ENCODE measurements at places on chromosomes 1 and 21. TPM values are rescaled to one million over a fixed set of nuclear protein-coding genes. Genes with fewer than 3 reads are reported as not detected.

DNA sequence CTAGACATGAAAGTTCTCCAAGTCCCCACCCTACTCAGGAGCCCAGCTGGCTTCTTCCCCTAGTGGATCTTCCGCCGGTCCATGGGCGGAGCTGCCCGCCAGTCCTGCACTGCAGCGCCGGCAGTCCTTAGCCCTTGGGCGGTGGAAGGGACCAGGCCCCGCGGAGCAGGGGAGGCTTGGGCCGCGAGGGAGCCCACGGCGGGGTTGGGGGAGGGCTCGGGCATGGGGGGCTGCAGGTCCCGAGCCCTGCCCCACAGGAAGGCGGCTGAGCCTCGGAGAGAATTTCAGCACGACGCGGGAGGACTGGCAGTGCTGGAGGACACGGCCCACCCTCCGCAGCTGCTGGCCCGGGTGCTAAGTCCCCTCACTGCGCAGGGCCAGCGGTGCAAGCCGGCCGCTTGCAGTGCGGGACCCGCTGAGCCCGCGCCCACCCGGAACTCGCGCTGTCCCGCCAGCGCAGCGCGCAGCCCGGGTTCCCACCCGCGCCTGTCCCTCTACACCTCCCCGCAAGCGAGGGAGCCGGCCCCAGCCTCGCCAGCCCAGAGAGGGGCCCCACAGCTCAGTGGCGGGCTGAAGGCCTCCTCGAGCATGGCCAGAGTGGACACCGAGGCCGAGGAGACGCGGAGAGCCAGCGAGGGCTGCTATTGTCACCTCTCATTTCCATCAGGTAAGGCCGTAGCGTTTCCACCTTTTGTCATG, 1398.6 kb downstream of the MRPL39 start:
- no peaks in the 10 kb centered on the region for H3K36me3 ChIP-seq
- no peak overlapping the region for H3K27ac ChIP-seq
- DNase-seq: peak; percentile 70
- no peaks in the 10 kb centered on the region for H3K4me1 ChIP-seq

DNA sequence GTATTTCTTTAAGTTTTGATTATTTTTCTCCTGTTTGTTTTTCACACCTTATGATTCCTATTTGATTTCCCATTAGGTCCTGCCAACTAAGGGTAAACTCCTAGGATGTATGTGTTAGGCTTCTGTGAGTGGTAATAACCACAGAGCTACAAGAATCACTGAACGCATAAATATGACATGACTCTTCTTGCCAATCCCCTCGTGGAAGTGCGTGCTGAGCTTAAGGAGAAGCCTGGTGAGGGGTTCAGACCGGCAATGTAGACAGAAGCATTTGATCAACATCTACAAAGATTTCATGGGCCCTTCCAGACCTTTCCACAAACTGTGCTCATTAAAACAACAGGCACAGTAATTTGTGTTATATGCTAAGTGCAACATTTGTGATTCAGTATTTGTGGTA, 273.8 kb upstream of the SNX7 start:
- no peaks in the 10 kb centered on the region for H3K27me3 ChIP-seq
- H3K4me1 ChIP-seq: no peaks in the 10 kb centered on the region
- DNase-seq: no peak
- H3K4me3 ChIP-seq: no peak overlapping the region
- H3K27ac ChIP-seq: no peak overlapping the region
- no peaks in the 10 kb centered on the region for H3K36me3 ChIP-seq

DNA sequence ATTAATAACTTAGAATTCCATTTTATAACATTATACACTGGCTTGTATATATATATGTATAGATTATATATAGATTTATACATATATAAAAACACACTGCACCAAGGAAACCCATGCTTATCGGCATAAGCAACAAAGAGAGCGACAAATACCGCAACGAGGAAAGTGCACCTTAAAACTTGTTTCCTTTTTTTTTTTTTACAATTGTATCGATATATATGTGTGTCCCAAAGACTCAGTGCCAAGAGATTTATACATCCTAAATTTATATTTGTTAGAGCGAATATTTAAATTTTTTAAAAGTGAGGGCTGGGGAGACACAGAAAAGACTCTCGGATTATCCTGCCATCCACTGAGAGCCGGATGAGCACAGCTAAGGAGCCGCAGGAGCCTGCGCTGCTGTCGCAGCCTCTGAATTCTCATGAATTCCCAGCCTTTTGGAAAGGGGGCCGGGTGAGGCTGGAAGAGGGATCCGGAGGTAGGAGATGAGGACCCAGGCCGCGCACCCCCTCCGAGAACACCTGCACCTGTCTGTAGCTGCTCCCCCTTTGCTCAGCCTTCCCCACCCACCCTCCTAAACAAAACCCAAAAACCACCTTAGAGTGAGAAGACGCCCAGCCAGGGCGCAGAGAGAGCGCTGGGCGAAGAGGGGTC, 5.2 kb downstream of the DMRTA2 start:
- no peaks in the 10 kb centered on the region for H3K36me3 ChIP-seq
- H3K4me3 ChIP-seq: no peak overlapping the region
- H3K27me3 ChIP-seq: peaks cover 86% of the 10 kb centered on the region
- H3K4me1 ChIP-seq: peaks cover 61% of the 10 kb centered on the region
- DNase-seq: no peak
- H3K27ac ChIP-seq: no peak overlapping the region

DNA sequence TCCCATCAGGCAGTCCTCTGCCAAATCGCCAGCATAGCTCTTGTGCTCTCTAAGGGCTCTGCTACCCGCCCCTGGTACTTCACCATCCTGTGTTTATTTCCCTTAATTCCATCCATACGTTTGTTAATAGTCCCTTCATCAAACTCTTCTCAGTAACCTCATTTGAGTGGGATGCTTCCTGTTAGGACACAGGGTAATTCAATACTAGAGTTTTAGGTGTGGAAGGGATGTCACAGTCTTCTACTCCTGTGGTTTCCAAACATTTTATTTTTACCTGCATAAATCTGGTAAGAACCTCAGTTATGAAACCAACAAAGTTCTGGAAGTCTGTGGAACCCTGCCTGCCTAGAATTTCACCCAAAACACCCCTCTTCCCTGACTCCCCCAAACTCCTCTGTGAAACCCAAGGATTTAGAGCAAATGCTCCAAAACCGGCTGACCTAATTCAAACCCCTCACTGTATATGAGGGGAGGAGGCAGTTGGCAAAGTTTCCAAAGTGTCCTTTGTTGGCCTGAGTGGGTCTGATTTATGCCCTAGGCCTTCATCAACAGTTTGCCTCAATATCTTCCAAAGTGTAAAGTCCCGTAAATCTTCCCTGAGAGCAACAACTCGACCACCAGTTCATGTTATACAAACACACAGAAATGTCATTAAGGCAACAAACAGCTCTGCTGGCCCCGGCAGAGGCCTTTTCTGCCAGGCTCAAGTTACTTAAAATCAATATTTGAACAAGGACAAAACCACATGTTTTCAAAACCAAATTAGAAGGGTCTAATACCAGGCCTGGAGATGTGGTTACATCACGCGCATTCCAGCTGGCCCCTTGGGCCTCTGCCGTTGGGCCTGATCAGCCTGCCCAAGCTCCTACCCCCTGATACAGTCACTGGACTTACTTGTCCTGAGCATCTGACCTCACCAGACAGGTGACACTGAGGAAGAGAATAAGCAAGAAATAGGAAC, 82.4 kb upstream of the FGGY start:
- DNase-seq: peak; percentile 80
- no peaks in the 10 kb centered on the region for H3K27me3 ChIP-seq
- no peak overlapping the region for H3K4me3 ChIP-seq
- H3K4me1 ChIP-seq: no peaks in the 10 kb centered on the region

DNA sequence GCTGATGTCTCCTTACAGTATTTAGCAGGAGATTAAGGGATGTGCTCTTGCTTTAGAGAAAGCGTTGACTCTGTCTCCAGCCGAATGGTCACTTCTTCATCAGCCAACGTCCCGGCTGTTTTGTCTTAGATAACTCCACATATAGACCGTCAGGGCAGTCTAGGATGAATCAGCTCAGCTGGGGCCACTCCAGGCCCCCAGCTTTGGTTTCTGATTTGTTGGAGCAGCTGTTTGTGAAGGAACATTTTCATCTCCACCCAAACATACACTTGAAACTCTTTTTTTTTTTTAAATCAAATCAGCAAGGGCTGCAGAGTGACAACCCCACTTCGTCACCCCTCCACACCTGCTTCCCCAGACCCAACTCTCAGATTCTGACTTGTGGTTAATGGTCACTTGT, 206.1 kb upstream of the GALNT2 start:
- H3K4me3 ChIP-seq: no peak overlapping the region
- no peaks in the 10 kb centered on the region for H3K4me1 ChIP-seq
- no peak overlapping the region for H3K27ac ChIP-seq
- DNase-seq: no peak
- no peaks in the 10 kb centered on the region for H3K36me3 ChIP-seq

DNA sequence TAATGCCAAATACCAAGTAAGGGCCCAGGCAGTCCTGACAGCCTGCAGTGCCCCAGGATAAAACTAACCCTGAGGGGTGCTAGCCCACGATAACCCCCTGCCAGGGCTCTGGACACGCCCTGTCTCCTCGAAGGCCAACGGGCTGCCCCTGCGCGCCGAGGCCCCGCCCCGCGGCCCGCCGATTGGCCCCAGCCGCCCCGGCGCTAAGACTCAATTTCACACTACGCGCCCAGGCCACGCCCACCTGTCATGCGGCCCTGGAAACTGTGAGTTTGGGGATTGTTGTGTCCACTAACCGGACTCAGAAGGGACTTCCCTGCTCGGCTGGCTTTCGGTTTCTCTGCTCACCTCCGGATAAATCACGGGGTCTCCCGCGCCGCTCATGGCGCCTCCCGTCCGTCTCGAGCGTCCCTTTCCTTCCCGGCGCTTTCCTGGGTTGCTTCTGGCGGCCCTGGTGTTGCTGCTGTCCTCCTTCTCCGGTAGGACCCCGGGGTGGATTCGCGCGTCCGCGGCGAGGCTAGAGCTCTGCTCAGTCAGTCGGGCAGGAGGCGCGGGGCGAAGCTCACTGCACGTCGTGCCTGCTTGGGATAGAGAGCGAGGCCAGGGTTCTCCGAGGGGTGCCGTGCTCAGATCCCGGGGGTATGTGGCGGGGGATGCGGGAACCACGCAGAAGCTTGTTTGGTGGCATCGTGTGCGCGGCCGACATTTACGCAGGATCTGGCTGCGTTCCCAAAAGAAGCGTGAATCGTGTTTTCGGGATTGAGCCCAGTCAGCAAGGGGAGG, at the start of gene CR1L:
TSS of gene CR1L (plus strand) at position 282 of the 783 bp plus-strand sequence. CDS start at position 383, 101 bp downstream.
- no peaks in the 10 kb centered on the region for H3K36me3 ChIP-seq
- DNase-seq: peak; percentile 96
- H3K4me1 ChIP-seq: no peaks in the 10 kb centered on the region
- H3K27me3 ChIP-seq: no peaks in the 10 kb centered on the region
- H3K4me3 ChIP-seq: peak within 1 kb of the TSS; percentile 22
- no peak within 1 kb of the TSS for H3K27ac ChIP-seq

DNA sequence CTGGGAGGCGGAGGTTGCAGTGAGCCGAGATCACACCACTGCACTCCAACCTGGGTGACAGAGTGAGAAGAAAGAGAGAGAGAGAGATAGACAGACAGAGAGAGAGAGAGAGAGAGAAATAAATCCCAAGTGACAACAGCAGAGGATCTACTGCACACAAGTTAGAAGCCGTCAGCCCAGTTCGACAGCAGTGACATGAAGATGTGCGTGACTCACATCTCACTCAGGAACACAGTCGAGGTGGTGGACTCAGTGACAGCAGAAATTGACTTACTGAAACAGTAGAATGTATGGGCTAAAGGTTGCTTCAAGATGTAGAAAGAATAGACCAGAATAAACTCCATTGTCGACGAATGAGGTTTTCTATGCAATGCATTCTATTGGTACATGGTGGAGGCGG, 77.0 kb upstream of the KRTAP19-8 start:
- no peaks in the 10 kb centered on the region for H3K27me3 ChIP-seq
- no peak overlapping the region for H3K4me3 ChIP-seq
- no peak overlapping the region for H3K27ac ChIP-seq
- no peak for DNase-seq

DNA sequence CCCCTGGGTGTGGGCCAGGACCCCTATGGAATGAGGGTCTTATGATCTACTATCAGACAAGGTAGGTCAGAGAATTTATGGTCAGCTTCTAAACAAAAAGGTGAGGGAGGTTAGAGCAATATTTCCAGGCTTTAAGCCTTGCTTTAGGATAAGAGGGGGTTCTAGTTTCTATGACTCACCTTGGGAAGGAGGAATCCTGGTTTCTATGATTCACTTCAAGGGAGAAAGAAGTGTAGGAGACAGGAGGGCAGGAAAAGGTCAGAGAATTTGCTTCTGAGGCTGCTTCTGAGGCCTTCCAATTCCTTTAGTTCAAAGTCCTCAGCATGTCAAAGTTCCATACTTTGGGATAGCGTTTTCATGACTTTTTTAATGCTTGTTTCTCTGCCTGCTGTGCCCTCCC, 35.2 kb downstream of the RGL1 start:
- H3K4me1 ChIP-seq: peaks cover 51% of the 10 kb centered on the region
- H3K36me3 ChIP-seq: no peaks in the 10 kb centered on the region
- H3K4me3 ChIP-seq: no peak overlapping the region
- no peak for DNase-seq
- H3K27ac ChIP-seq: no peak overlapping the region
- H3K27me3 ChIP-seq: no peaks in the 10 kb centered on the region

DNA sequence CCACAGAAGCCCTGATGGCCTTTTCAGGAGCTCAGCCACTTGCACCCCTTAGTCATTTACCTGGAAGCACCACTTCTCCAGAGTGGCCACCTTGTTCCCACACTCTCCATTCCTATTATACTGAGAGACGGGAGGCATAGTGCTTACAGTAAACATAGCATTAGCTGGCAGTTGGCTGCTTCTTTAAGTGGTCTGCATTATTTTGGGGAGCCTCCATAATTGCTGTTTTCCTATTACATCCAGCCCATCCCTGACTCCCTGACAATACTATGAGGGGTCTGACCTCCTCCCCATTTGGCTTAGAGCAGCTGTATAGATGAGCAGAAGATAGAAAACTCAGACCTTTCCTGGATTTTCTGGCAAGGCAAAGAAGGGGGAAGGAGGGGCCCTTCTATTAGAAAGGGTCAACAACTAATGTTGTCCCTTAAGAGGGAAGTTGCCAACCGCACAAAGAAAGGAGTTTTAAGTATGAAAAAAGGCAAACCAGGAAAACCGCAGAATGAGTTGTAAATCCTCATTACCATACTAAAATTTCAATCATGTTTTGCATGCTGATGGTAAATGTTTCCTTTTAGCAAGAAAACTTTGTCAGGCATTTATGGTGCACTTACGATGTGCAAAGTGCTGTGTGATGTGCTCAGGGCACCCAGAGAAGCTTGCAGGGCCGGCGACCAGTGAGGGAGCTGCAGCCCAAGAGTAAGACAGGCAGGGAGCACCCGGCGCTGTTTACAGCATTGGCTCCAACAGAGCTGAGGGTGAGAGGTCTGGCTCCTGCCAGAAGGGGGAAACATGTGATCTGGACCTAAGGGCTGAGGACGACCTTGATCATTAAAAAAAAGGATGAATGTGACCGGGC, 167.3 kb downstream of the ZZZ3 start:
- no peak for DNase-seq
- peaks cover 11% of the 10 kb centered on the region for H3K4me1 ChIP-seq
- no peaks in the 10 kb centered on the region for H3K27me3 ChIP-seq
- H3K36me3 ChIP-seq: no peaks in the 10 kb centered on the region
- H3K4me3 ChIP-seq: no peak overlapping the region
- no peak overlapping the region for H3K27ac ChIP-seq

GRCh38 chr1:13642306-13643004, 57.5 kb upstream of the PRDM2 start:
- no peak for DNase-seq
- H3K36me3 ChIP-seq: no peaks in the 10 kb centered on the region
- no peak overlapping the region for H3K27ac ChIP-seq
- H3K4me1 ChIP-seq: no peaks in the 10 kb centered on the region

GRCh38 chr1:172867216-172867818, 183.4 kb downstream of the TNFSF18 start:
- no peak overlapping the region for H3K27ac ChIP-seq
- no peaks in the 10 kb centered on the region for H3K27me3 ChIP-seq

Gene PRAMEF25
- total RNA-seq: not detected

Gene TMPRSS2
- total RNA-seq: 71.6 TPM

Gene FCGR3B
- total RNA-seq: 33.5 TPM

Gene JTB
- total RNA-seq: 151 TPM

Gene SPRR3
- total RNA-seq: not detected

Measured in upper lobe of left lung (tissue), 6 donors.